Stimulated activated CD4-positive, alpha-beta T cell treated with anti-CD3 and anti-CD28 coated beads, TNF-alpha, amount 100 ng/mL, for 48 hours (primary cell): ENCODE measurements at places on chromosomes 1 and 21.

DNA sequence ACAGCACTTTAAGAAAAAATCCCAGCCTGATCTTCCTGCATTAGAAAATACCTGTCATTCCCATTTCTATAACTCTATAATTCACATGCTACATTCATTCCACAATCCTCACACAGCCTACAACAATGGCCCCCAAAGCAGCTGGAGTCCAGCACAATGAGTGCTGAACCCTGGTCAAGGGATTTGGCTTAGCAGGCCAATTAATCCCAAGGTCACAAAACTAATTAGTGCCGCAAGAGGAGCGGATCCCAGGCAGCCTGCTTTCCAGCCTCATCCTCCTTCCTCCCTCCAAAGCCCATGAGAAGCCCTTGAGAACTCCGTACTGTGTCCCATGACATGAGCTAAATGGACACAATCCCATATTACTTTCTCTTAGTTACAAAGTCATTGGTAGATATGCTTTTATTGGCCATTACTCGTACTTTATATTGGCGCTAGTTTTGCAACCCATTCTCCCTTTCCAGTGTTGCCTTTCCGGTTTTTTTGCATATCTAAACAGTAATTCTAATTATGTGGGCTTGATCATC is 94.8 kb downstream of the DAB1 start:
- no peak for DNase-seq

- no peak for DNase-seq
Observed at GRCh38 chr1:199176713-199177112, 537.9 kb downstream of the PTPRC start.

DNA sequence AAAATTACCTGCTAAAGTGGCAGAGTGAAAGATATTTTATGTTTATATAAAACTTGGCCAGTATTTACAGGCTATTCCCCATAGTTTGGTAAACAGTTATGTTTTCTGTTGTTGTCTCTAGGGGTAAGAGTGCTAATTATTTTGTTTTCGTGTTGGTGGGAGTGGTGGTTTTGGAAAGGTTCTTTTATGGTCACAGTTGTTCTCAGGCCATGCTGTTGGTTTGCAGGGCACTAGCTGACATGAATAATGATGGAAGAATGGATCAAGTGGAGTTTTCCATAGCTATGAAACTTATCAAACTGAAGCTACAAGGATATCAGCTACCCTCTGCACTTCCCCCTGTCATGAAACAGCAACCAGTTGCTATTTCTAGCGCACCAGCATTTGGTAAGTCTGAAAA is 92.5 kb downstream of the ITSN1 start:
- no peak for DNase-seq

GRCh38 chr1:75514270-75514669 is 96.6 kb downstream of the SLC44A5 start:
- no peak for DNase-seq

GRCh38 chr1:50491142-50491541 is 67.9 kb upstream of the DMRTA2 start:
- no peak for DNase-seq

- no peak for DNase-seq
Observed at GRCh38 chr21:43211072-43211759, 42.4 kb downstream of the CRYAA start.

DNA sequence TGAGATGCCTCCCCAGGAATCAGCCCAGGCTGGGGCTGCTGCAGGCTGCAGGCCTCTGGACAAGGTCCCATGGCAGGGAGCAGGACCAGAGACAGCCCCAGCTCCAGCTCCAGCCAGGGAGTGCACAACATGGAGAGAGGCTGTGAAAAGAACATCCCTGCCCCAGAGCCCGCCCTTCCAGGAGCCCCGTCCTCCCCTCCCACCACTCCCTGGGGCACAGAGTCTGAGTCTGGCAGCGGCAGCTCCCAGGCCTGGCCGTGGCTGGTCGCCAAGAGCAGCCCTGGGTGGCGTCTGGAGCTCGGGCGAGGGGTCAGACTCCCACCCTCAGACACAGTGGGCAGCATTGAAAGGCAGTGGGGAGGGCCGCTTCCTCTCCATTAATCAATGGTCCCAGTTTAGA is 37.8 kb downstream of the MEGF6 start:
- no peak for DNase-seq

GRCh38 chr1:223706077-223706973 is 6.0 kb upstream of the CAPN2 start:
- no peak for DNase-seq

DNA sequence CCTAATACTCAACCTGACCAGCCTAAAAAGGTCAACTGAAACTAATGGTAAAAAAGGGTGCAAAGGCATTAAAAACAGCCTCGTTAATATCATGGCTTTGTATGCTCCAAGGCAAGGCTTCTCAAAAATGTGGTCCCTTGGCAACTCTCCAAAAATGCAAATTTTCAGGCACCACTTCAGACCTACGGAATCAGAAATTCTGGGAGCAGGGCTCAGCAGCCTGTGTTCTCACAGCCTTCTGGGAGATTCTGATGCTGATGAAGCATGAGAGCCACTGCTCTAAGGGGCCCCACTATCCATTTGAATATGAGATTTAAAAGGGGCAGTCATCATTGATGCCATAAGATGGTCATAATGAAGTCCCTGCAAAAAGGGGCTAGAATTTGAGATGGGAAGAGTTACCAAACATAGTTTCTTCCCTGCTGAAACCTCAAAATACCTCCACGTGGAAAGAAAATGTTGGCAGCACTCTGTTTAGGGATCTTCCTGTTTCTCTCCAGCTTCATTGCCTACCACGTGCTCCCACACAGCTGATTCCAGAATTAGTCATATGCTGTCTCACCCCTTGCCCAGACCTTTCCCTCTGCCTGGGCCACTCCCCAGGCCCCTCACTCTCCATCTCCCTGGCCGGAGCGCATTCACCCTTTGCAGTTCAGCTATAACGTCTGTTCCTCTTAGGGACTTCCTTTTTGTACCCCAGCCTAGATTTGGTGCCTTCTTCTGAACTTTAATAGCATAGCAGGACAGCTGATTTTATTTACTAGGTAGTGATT is 46.7 kb downstream of the PHC2 start:
- DNase-seq, result no peak

DNA sequence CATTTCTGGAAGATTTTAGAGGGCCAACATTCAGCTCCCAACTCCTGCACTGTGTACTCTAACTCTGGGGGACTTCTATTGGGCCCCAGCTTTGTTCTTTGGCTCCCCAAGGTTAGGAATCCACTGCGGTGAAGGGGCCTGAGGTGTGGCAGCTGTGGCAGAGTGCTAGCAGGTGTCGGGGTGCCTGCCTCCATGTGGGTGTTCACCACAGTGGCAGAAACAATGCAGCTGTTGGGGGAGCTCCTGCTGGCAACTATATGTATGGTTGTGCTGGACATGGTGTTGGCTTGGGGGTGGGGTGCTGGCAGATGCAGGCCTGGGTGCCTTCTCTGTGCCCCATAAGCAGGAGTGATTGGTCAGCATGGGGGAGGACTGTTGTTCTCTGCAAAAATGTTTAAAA is 95.5 kb downstream of the ST6GALNAC3 start:
- DNase-seq, result no peak

DNA sequence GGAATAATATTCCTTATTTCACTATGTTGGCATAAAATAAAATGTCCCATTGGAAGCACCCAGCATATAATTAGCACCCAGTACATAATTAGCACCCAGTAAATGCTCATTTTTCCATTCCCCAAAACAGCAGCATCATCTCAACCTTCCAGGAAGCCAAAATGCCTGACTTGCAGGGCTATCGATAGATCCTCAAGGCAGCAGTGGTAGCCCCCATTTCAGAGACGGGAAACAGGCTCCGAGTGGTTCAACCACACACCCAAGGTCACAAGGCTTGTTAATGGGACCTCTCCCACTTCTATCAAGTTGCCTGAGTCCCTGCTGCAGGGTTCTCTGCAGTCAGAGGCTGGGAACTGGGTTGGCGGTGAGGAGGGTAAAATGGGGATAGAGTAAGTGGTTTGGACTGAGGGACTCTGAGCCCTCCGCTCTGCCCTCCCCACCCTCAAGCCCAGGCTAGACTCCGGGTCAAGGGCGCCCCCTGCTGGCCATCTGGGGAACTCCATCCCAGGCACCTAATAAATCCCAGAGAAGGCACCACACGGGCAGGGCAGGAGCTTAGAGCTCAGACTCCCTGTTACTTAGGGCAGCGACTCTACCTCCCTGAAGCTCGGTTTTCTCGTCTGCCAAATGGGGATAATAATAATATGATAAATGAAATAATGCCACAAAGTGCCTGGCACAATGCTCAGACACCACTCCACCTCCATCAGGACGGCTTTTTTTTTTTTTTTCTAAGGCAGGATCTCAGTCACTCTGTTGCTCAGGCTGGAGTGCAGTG is 21.9 kb upstream of the LAPTM5 start:
- DNase-seq, result peak; percentile 87

GRCh38 chr1:154955039-154955717 is 721 bp downstream of the PBXIP1 start:
- DNase-seq, result peak; percentile 70

GRCh38 chr1:7644961-7645750 is 125.9 kb upstream of the VAMP3 start:
- no peak for DNase-seq

GRCh38 chr1:53108646-53109580 is 33.5 kb downstream of the SLC1A7 start:
- no peak for DNase-seq

DNA sequence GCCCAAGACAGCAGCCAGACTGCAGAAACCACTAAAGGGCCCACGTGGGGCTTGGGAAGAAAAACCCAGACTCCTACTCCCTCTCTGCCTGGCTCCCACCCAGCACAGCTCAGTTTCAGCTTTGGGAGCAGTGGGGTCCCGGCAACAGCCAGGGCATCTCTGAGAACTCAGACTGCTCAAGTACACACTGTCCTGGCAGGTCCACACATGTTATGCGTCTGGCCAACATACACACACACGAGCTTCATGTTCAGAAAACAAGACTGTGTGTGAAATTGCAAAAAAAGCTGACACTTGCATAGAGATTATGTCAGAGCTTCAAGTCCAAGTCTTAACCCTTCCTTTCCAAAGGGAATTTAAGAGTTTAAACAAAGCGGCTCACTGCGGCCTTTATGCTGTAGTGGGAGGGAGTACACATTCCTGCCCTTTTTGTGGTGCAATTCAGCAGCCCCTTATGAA is 136.6 kb upstream of the CD34 start:
- no peak for DNase-seq

DNA sequence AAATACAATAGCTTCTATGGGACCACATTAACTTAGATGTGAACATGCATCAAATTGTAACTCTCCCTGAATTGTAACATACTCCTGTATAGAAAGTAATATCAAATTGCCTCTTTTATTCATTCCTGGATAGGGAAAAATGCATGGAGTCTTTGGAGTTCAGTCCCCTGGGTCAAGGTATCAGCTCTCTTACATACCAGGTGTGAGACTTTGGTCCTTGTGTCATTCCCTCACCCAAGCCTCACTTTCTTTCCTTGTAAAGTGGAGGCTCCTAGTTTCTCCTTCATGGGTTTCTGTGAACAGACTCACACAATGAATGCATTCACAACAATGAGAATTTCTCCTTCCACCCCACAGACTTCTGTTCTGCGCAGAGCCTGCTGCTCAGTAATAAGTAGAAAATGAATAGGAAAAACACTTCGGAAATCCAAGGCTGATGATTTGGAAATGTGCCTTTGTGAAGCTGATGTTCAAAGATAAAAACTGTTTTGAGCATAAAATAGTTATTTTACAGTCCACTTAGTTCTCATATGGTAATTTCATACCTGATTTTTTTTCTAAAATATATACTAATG is 185.3 kb downstream of the AK5 start:
- no peak for DNase-seq

- no peak for DNase-seq
Observed at GRCh38 chr1:211632117-211632807, 43.2 kb downstream of the NEK2 start.

DNA sequence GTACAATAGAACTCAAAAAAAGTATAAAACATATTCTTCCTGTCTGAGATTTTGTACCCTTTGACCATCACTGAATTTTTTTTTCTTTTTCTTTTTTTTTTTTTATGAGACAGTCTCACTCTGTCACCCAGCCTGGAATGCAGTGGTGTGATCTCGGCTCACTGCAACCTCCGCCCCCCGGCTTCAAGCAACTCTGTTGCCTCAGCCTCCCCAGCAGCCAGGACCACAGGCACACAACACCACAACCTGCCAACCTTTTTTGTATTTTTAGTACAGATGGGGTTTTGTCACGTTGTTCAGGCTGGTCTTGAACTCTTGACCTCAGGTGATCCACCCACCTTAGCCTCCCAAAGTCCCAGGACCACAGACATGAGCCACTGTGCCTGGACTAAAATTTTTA is 10.4 kb downstream of the SDCCAG8 start:
- DNase-seq, result no peak

DNA sequence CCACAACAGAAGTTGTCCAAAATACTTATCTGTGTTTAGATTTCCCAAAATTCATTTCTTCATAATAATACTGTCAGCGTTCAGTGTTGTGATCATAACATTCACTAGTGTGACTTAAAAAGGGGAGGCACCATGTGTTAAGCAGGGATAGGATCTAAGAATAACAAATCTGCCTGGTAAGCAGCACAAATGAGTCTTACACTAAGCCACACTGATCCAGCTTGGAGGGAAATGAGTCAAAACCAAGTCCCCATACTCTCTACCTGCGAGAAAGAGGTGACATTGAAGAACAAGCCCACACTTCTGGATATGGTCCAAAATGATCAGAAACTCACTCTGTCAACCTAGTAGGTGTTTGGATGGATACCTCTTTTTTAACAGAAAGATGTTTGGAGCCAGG is 145.5 kb downstream of the CRB1 start:
- DNase-seq, result no peak

- no peak for DNase-seq
Observed at GRCh38 chr21:42300045-42300583, 15.1 kb downstream of the TFF3 start.

- DNase-seq, result no peak
Observed at GRCh38 chr1:55774446-55774845, 559.3 kb upstream of the USP24 start.

DNA sequence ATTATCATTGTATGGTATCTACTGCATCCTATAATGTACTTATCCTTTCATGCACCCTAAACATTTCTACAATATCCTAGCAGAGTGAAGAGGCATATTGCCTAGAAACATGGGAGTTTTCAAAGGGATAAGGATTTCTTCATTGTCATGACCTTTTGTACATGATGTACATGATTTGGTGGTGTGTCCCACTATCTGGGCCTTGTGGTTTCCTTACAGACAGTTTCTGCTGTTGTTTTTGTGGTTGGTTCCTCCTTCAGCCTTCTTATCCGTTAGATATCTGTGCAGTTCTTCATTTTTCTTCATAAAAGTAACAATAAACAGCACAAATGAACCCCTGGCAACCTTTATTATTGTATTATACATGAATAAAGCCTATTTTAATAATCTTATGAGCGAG is 70.4 kb upstream of the BACH1 start:
- no peak for DNase-seq

DNA sequence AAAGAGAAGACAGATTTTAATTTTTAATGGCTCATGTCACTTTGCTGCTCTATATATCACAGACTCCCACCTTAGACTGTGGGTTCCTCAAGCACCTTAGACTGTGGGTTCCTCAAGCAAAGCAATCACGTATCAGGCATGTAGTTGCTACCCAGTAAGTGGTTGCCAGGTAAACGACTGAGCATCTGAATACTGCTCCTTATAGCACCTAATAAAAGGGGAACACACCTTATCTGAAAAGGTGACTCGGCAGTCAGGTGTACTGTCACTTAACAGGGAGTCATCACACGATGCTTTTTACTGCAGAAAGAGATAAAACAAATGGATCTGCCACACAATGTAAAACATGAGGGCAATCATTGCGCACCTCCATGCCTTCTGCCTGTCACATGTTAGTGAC is 92.5 kb upstream of the LPGAT1 start:
- DNase-seq, result no peak
